Mesendoderm (in vitro differentiated cells): ENCODE measurements at places on chromosomes 5 and 9.

DNA sequence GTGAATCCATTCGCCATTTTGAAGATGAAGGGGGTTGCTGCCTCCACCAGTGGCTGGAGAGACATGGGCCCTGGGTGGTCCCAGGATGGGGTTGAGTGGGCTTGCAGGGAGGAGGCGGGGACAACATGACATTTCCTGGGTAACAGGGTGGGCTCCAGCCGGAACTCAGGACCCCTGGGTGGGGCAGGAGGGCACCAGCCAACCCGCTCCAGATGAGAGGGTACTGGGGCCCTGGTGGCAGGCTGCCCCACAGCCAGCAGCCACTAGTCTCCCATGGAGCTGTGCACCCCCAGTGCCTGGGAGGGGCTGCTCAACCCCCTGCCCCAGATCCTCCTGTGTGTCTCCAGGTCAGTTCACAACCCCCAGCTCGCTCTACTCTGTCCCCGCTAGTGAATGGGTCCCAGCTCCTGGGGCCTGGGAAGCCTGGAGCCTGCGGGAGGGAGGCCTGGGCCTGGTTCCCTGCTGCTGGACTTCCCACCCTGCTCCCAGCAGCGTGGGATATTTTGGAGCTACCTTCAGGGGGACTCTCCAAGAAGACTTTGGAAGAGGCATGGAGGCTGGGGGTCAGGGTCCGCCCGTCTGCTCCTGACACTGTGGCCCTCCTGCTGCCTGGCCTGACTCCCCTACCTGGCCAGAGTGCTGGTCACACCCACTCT, 55.9 kb downstream of the AHRR start:
- H3K4me3 ChIP-seq: no peak overlapping the region
- H3K4me1 ChIP-seq: no peaks in the 10 kb centered on the region
- no peak overlapping the region for H3K27ac ChIP-seq
- H3K36me3 ChIP-seq: no peaks in the 10 kb centered on the region

- no peak for DNase-seq
- no peaks in the 10 kb centered on the region for H3K27me3 ChIP-seq
- H3K36me3 ChIP-seq: no peaks in the 10 kb centered on the region
- no peak overlapping the region for H3K27ac ChIP-seq
- H3K4me1 ChIP-seq: no peaks in the 10 kb centered on the region
- no peak overlapping the region for H3K4me3 ChIP-seq
Observed at GRCh38 chr9:108521063-108521590, 334.7 kb downstream of the ACTL7B start.

GRCh38 chr5:101271416-101271815, 368.3 kb upstream of the ST8SIA4 start:
- no peaks in the 10 kb centered on the region for H3K27me3 ChIP-seq
- DNase-seq: no peak
- no peaks in the 10 kb centered on the region for H3K36me3 ChIP-seq
- no peak overlapping the region for H3K27ac ChIP-seq

DNA sequence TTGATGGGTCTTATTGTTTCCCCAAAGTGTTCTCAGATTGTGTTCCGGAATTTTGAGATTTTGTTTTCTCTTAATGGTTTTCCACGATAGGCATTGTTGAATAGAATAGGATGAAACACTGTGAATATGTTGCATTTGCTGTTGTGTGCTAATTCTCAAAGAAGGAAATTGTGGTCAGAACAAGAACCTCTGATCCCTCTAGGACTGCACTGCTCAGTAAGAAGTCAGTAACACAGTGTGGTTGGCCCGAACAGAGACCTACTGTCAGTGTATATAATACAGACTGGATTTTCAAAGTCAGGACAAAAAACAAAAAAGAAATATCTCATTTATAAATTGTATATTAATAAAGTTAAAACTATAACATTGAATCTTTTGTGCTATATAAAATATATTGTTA, 494.8 kb downstream of the MAT2B start:
- no peak overlapping the region for H3K27ac ChIP-seq
- no peak overlapping the region for H3K4me3 ChIP-seq
- H3K4me1 ChIP-seq: no peaks in the 10 kb centered on the region
- no peaks in the 10 kb centered on the region for H3K36me3 ChIP-seq
- DNase-seq: no peak

DNA sequence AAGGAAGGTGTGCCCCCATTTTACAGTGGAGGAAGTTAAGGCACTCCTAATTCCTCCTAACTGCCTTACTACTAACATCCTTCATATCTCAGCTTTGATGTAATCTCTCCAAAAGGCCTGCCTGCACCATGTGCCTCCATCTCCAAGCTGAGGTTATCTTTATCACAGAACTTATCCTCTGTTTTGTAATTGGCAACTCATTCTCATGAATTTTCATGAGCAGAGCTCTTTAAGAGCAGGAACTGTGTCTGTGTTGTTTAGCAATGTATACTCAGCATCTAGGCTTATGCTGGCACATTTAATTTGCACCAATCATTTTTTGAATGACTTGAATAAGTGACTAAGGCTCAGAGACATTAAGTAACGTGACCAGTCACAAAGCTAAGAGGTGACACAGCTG, 147.9 kb upstream of the VLDLR start:
- no peaks in the 10 kb centered on the region for H3K36me3 ChIP-seq
- H3K27ac ChIP-seq: no peak overlapping the region
- DNase-seq: no peak

- no peak overlapping the region for H3K4me3 ChIP-seq
- DNase-seq: no peak
- no peaks in the 10 kb centered on the region for H3K27me3 ChIP-seq
- no peak overlapping the region for H3K27ac ChIP-seq
- H3K4me1 ChIP-seq: no peaks in the 10 kb centered on the region
Observed at GRCh38 chr5:99331061-99331460, 402.3 kb upstream of the CHD1 start.
